ENCODE measurements at places on chromosomes 2 and 18.

- no peak for DNase-seq
These were observed 75.6 kb upstream of the MGAT5 start for GRCh38 chr2:134178138-134178877.

GRCh38 chr2:24181849-24182248 is 7.0 kb downstream of the FAM228A start:
- DNase-seq = no peak

GRCh38 chr2:66545258-66545657 is 110.3 kb downstream of the MEIS1 start:
- no peak for DNase-seq

DNA sequence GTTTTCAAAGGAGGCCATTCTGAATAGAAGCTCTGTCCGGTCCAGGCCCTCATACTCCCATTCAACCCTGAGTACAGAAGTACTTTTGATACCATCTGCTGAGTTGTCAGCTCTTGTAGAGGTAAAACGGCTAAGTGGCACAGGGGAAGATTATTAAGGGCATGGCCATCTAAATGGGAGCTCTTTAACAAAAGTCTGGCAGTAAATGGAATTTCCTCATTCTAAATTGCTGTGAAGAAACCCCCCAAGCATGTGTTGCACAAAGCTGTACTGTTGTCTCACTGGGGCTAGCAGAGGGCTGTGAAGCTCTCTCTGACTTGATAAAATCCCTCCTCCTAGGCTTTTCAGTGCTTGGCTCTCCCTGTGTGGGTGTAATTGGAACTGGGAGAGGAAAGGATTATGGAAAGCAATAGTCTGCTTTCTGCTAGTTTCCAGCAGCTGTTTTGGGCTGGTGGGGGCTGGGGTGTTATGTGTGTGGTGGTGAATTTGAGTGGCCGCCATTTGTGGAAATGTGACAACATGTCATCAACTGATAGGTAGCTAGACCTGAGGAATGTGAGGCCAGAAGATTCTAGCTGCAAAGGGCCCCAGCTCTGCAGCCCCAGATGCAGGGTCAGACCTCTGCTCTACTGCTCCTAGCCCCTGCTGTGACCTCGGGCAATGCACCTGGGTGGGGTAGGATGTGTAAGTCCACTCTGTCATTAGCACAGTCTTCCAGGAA is 65.1 kb downstream of the MAP4K4 start:
- DNase-seq = no peak

DNA sequence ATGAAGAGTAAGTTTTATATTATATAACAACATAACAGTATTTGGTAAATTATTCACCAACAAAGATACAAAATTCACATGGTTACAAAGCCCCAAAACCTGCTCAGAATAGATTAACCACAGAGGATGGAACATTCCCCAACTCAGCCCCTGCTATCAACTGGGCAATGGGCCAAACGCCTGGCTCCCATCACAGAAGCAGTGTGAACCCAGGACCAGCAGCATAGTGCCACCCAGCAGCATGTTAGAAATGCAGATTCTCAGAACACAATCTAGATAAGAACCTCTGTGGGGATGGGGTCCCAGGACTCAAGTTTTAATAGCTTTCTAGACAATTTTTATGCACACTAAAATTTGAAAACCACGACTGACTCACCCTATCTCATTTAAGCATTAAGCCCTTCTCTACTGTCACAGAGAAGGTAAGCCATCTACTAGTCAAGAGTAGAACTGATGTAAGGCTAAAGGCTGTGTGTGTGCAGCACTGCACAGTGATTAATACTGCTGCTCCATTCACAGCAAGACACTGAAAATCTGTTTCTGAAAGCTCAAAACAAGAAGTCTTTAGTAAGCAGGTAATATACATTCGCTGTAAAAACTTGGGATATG is 15.2 kb downstream of the AFG3L2 start:
- no peak for DNase-seq

GRCh38 chr2:62201307-62201706 is 5.4 kb downstream of the B3GNT2 start:
- DNase-seq = no peak

- no peak for DNase-seq
These were observed 15.7 kb downstream of the TGFBRAP1 start for GRCh38 chr2:105313877-105314276.

GRCh38 chr2:20403774-20404312 is 43.0 kb upstream of the RHOB start:
- no peak for DNase-seq

DNA sequence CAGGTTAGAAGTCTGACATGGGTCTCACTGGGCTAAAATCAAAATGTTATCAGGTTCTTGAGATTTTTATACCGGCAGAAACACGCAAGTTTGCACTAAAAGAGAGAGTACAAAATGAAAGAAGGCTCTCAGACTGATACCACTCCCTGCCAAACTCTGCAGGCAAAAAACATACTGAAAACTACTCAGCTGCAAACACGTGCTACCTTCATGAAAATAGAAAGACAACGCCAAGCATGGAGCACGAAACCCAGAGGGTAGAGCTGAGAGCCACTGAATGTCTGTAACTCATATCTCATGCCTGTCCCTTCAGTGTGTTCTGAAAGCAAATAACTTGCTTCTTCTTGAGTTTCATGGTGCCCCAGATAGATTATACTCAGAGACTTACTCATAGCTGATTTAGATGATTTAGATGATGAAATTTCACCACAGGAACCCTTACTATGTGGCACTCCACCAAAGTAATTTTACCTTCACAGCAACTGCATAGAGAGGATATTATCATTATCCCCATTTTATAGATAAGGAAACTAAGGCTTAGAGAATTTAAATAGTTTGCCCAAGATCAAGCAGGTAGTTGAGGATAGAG is 313.0 kb upstream of the SLC39A10 start:
- no peak for DNase-seq

GRCh38 chr2:74957886-74958273 is 563 bp upstream of the POLE4 start:
- no peak for DNase-seq

DNA sequence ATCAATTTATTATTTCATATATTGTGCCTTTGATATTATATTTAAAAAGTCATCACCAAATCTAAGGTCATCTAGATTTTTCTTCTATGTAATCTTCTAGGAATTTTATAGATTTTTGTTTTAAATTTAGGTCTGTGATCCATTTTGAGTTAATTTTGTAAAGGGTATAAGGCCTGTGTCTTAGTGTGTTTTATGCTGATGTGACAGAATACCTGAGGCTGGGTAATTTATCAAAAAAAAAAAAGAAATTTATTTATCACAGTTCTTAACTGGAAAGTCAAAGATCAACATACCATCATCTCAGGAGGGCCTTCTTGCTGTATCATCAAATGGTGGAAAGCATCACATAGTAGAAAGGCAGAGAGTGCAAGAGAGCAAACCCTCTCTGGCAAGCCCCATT is 216.2 kb downstream of the PDE1A start:
- no peak for DNase-seq

- no peak for DNase-seq
These were observed 126.7 kb downstream of the TPO start for GRCh38 chr2:1539973-1540372.

DNA sequence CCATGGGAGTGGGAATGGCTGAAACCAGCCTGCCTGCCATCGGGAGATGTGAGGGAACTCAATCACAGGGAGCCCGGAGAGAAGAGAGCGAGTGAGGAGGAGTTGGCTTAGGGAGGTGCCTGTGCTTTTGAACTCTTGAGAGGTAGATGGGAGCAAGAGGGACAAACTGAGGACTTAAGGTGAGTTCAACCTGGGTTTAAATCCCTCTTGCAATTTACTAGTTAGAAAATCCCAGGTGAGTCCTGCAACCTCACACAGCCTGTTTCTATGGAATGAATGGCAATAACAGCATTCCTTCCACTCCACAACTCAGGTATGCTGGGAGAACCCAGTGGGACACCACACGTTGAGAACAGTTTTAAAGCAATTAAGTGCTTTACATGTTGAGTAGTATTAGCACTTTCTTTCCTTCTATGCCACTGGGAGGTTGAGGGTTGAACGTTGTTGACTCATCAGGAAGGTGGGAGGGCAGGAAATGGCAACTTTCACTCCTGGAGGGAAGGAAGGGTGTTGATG is 57.3 kb downstream of the VIT start:
- DNase-seq = no peak

DNA sequence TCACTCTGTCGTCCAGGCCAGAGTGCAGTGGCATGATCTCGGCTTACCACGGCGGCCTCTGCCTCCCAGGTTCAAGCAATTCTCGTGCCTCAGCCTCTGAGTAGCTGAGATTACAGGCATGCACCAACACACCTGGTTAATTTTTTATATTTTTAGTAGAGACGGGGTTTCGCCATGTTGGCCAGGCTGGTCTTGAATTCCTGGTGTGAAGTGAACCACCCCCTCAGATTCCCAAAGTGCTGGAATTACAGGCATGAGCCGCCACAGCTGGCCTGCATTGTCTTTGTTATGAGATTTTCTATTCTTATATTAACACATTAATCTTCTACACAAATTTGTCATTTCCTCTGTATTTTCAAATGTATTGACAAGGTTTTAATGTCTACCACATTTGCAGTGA is 75.2 kb downstream of the SEPTIN10 start:
- no peak for DNase-seq

- DNase-seq = no peak
These were observed 24.6 kb upstream of the RNU4ATAC start for GRCh38 chr2:121505986-121506586.
